ENCODE measurements at places on chromosomes 3 and 15.

DNA sequence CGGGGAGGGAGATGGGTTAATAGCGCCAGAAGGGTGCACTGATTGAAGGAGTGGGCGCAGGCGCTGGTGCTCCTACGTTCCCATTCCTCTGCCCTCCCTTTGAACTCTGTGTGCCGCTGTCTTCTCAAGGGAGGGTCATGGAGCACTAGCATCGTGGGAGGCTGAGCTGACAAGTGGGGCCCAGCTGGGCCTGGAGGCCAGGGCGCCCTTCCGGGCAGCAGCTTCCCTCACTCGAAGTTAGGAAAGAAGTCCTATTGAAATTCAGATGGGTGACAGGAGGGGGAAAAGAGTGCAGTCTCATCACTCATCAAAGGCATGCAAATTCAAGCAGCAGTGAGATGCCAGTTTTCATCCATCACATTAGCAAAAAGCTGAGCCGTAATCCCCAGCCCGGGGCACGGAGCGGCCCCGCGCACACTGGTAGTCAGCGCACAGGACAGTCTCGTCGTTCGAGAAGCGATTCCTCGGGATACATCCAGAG lies 128.2 kb downstream of the LRRK1 start:
- no peak for DNase-seq

GRCh38 chr3:6717026-6717943 lies 143.6 kb upstream of the GRM7 start:
- no peak for DNase-seq

GRCh38 chr3:65785065-65785645 lies 253.6 kb downstream of the MAGI1 start:
- peak; percentile 70 for DNase-seq

DNA sequence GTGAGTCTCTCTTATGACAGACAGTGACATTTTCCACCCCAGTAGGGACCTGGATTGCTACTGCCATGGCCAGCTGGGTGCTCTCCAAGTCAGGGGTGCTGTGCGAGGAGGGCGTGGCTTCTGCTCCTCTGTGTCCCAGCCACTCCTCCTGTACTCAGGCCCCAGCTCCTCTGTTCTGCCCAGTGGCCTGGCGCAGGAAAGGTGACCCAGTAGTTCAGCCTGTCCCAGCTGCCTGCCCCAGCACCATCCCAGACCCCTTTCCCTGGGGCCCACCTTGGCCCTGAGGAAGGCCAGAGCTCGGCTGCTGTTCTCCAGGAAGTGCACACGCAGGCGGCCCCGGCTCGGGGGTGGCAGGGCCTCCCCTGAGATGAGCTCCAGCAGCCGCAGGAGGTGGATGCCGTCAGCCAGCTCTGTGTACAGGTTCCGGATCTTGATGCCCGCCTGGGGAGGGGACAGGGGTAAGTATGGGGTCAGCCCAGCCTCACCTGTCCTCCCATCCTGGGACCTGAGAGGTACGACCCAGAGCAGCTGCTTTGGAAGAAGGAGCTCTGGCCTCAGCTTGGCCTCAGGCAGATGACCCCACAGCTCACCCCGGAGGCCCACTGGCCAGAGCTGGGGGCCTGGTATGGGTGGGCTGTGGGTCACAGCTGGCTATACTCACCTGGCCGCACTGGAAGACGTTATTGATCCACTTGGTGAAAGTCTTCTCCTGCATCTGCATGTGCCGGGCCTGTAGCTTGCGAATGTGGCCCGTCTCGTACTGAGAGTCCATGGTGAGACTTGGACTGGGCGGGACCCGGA lies 1.0 kb downstream of the SPTBN5 start:
- no peak for DNase-seq

DNA sequence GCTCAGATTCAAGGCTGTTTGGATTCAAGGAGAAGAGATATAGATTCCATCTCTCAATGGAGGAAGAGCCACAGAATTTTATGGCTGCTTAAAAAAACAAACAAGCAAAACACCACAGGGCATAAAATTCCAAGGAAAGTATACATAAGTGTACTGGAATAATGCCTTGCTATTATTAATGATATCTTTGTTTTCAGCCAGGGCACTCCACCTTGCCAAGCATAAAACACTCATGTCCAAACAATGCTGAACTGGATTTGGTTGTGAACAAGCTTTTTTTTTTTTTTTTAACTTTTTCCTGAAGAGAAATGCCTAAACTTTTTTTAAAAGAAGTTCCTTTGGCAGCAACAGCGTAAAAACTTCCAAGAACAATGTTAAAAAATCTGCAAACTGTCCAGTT lies 4.8 kb upstream of the CLSTN2 start:
- no peak for DNase-seq
